ENCODE measurements at places on chromosomes 12 and 14. TPM values are rescaled to one million over a fixed set of nuclear protein-coding genes. Genes with fewer than 3 reads are reported as not detected.

- no peak for DNase-seq
Measured at GRCh38 chr14:22737052-22737451, 29.4 kb upstream of the OXA1L start.

Gene KRT80
- total RNA-seq, result 0.09 TPM

DNA sequence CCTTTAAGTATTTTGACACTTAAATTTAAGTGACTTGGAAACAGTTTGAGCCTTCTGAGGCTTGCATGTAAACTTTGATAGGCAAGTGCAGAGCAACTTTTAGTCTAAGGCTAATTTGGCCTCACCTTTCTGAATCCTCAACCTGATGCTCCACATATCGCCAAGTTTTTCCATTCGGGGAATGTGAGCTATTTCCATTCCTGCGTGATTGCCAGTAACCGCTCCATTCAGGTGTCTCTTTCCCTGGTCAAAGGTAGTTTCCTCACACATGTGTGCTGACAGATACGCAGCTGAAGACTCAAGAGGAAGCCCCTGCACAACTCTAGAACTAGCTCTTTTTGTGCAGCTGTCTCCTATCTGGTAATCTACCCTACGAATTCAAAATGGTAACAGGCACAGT is 25.4 kb upstream of the FUT8 start:
- DNase-seq, result no peak

Gene LRCOL1
- total RNA-seq, result not detected

- no peak for DNase-seq
Measured at GRCh38 chr12:77062846-77063461, 2.4 kb downstream of the E2F7 start.

DNA sequence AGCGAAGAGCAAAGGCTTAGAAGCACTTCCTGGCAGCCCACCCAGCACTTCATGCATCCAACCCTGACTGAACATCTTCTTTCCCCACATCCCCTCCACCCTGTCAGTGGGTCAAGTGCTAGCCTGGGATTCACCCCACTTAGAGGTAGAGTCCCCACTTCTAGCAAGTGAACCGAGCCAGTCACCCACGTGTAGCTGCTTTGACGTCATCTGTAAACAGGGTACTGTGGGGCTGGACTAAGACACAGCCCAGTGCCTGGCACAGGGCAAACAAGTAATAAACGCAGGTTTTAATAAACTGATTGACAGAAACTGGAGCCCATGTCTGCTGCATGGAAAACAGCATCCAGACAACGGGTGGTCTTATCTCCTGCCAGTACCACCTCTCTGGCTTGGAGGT is 61.7 kb downstream of the ITPK1 start:
- no peak for DNase-seq

GRCh38 chr12:39269492-39269891 is 173.4 kb downstream of the KIF21A start:
- no peak for DNase-seq

Gene UNC79
- total RNA-seq, result 12.4 TPM

GRCh38 chr14:86858031-86858430 is 1135.0 kb downstream of the GALC start:
- no peak for DNase-seq

DNA sequence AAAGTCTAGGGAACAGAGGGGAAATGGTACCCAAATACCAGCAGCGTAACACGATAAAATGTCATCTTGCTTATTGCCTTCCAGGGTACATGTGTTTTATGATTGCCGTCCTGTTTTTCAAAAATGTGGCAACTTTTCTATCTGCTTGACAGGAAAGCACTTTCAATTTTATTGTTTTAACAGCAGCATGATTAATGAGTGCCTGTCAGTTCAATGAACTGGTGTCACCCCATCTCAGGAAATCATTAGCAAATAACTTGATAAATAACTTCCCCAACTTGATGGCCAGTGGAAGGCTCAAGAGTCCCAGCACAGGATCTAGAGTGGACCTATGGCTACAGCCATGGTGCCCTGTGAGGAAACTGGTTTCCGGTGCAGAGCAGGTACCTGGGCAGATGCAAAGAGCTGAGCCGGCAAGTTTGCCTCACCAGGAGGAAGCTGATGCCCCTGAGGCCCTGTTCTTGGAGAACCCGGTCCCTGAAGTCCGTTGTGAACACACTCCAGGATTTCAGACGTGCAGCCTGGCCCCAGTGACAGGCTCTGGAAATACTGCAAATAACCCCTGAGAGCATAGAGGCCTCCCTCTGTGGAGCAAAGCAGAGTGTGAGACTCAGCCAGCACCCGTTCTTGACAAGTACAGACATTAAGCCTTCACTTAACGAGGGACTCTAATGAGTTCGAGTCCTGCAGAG is 173.5 kb upstream of the SFSWAP start:
- DNase-seq, result no peak

GRCh38 chr14:100173353-100173752 is 13.9 kb upstream of the DEGS2 start:
- DNase-seq, result no peak

Gene MRPL51
- 450 TPM for total RNA-seq

Gene ANO2
- total RNA-seq, result 28.5 TPM

Gene PLEKHG7
- total RNA-seq, result not detected

DNA sequence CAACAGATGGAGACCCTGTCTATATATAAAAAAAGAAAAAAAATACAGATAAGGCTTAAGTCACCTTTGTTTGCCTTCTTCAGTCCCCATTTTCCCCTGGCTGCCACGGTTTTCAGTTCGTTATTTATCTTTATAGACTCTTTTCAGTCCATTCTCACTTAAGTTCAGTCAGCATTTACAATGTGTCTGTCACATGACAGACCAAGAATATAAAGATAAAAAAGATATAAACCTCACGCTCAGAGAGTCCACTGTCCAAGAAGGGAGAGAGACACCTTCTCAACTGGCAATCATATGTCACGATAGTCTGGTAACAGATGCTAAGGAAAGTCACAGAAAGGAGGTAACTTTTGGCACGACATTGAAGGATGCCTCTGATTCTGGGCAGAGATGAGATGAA is 13.4 kb upstream of the POLR3B start:
- DNase-seq, result no peak

- DNase-seq, result no peak
Measured at GRCh38 chr14:58912799-58913432, 275.2 kb downstream of the DACT1 start.

Gene CLEC1B
- total RNA-seq, result not detected

Gene CFAP54
- total RNA-seq, result 0.89 TPM

DNA sequence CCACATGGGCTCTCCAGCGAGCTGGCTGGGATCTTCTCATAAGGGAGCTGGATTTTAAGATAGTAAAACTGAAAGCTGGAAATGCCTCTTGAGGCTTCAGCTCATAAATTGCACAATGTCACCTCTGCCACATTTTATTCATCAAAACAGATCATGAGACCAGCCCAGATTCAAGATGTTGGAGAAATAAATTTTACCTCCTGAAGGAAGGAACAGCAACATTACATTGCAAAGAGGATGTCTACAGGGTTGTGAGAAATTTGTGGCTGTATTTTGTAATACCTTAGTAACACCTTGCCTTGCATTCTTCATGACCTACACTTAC is 43.1 kb upstream of the KRR1 start:
- no peak for DNase-seq

- no peak for DNase-seq
Measured at GRCh38 chr12:113322343-113322742, 12.6 kb downstream of the SLC8B1 start.

- no peak for DNase-seq
Measured at GRCh38 chr12:77549383-77550128, 281.1 kb upstream of the NAV3 start.

DNA sequence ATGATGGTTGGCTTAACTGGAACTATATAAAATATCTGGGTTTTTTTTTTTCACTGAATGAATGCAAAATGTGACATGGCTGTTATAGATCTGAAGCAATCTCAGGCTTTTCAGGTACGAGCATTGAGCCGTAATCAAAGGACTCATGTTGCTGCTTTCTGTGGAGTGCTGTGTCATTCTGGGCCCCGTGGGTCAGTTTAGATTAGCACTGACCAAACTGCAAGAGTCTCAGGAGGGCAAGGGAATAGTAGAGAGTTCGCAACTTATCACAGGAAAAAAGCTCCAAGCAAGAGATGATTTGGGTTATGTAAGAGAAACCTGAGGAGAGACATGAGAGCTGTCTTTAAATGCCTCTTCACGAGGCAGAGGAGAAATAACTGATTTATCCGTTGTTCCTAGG is 59.1 kb downstream of the UBR7 start:
- DNase-seq, result no peak

DNA sequence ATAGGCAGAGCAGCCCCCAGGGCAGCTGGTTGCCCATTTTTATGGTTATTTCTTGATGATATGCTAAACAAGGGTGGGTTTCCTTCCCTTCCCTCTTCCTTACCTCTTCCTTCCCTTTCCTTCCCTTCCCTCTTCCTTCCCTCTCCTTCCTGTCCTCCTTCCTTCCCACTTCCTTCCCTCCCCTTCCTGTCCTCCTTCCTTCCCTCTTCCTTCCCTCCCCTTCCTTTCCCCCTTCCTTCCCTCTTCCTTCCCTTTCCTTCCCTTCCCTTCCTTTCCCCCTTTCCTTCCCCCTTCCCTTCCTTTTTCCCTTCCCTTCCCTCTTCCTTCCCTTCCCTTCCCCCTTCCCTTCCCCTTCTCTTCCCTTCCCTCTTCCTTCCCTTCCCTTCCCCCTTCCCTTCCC is 87.7 kb downstream of the MAP1LC3B2 start:
- DNase-seq, result no peak

DNA sequence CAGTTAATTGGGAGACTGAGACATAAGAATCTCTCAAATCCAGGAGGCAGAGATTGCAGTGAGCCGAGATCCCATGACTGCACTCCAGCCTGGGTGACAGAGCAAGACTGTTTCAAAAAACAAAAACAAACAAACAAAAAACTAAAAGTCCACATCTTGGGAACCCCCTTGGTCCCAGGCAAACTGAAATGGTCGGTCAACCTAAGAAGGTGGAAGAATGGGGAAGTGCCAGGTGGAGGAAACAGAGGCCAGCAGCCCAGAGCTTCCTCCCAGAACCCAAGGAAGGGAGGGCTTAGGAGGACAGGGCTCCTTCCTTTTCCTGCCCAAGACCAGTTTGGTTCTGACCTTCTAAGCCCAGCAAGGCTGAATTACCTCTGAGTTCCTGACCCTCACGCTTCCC is 121.0 kb upstream of the FUT8 start:
- DNase-seq, result no peak

DNA sequence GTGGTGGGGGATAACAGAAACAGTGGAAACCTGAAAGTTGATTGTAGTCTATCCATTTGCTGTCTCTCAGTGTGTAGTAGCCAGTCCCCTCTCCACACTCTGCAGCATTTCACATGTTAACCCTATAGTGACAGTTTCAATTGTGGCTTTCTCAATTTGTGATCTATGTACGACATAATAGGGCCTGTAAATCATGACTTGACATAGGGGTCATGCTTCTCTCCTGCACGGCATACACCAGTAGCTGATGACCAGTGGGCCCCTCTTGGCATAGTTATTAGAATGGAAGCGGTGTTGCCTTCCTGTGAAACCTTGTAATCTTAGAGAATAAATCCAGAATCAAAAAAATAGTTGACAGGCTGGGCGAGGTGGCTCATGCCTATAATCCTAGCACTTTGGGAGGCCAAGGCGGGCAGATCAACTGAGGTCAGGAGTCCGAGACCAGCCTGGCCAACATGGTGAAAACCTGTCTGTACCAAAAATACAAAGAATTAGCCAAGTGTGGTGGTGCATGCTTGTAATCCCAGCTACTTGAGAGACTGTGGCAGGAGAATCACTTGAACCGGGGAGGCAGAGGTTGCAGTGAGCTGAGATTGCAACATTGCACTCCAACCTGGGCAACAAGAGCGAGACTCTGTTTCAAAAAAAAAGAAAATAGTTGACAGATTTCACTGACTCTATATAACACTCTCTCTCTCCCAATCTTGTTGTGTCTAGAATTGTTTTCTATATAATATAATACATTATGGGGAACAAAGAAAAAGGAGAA is 44.6 kb upstream of the VSX2 start:
- DNase-seq, result no peak

DNA sequence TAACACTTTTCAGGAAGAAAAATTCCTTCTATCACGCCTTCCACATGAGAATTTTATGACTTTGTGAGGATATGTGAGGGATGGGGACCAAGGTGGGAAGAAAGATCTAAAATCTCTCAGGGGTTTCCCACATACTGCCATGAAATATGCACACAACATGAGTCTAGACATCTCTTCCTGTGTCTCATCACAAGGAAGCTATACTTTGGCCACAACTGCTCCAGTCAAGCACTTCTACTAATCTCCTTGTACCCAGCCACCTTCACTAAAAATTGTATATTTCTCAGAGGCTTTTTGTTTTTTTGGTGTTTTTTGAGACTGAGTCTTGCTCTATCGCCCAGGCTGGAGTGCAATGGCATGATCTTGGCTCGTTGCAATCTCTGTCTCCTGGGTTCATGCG is 3.2 kb downstream of the OSBPL8 start:
- no peak for DNase-seq

Gene TSPAN31
- total RNA-seq, result 23.6 TPM

DNA sequence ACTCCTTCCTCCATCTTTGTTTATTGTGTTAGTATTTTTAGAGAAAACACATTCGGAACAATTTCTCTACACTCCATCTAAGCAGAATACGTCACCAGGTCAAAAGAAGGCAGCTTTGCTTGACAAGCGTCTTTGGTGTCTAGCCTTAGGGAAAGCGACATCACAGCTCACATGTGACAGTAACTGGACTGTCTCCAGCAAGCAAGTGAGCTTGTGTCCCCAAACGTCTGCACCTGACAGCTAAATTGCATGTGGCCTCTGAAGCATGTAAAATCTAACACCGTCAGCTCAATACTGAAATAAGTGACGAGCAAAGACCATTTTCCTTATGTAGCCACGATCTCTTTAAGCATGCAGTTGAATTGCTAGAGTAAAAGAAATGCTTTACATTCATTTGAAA is 509.8 kb downstream of the GLT1D1 start:
- no peak for DNase-seq

GRCh38 chr12:92502417-92503028 is 200.3 kb upstream of the PLEKHG7 start:
- DNase-seq, result no peak

DNA sequence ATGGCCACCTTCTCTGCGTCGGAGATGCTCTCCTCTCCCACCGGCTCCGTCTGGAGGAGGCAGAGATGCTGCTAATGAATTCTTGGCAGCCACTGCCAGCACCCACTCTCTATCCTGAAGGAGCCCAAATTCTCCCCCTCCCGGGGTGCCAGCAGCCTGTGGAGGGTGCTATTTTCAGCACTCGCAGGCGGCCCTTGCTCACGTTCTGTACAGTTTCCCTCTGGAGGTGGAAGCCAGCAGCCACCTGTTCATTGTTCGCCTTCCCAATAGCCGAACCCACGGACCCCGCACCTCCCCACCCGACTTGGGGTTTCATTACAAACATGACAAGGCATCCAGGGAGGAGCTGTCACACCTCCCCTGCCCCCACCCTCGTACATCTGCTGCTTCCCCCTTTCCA is 27.8 kb downstream of the SNRNP35 start:
- DNase-seq, result no peak

GRCh38 chr12:79678306-79678705 is 12.5 kb downstream of the PAWR start:
- DNase-seq, result no peak

Gene KRT1
- total RNA-seq, result not detected

Gene DPF3
- not detected for total RNA-seq

- DNase-seq, result no peak
Measured at GRCh38 chr14:69012256-69012953, 33.3 kb upstream of the ACTN1 start.

- peak; percentile 95 for DNase-seq
Measured at GRCh38 chr14:77033622-77034589, 5.4 kb upstream of the IRF2BPL start.

Gene ADGRD1
- total RNA-seq, result 1.6 TPM

Gene JDP2
- 15.7 TPM for total RNA-seq
